ENCODE measurements at places on chromosomes 11 and 22.
A peak's percentile ranks its signal among the peaks of the same experiment; 100 is the strongest.

GRCh38 chr11:75433443-75433842 lies 440 bp upstream of the KLHL35 start:
- DNase-seq, result no peak

GRCh38 chr11:32489464-32489863 lies 54.1 kb upstream of the WT1 start:
- no peak for DNase-seq

DNA sequence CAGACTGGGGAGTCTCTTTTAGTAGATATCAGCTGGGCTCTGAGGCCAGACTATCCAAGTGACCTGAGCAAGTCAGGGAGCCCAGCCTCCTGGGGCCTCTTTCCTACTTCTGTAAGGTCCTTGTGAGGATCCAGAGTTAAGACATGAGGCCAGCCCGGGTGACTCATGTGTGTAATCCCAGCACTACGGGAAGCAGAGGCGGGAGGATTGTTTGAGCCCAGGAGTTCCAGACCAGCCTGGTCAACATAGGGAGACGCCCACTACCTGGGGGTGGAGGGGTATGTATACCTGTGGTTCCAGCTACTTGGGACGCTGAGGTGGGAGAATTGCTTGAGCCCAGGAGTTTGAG lies 36.9 kb upstream of the POLA2 start:
- DNase-seq, result no peak

- DNase-seq, result no peak
Observed at GRCh38 chr11:127965939-127966668, 621.3 kb downstream of the ETS1 start.

GRCh38 chr22:46033256-46034200 lies 56.6 kb upstream of the WNT7B start:
- DNase-seq, result no peak

DNA sequence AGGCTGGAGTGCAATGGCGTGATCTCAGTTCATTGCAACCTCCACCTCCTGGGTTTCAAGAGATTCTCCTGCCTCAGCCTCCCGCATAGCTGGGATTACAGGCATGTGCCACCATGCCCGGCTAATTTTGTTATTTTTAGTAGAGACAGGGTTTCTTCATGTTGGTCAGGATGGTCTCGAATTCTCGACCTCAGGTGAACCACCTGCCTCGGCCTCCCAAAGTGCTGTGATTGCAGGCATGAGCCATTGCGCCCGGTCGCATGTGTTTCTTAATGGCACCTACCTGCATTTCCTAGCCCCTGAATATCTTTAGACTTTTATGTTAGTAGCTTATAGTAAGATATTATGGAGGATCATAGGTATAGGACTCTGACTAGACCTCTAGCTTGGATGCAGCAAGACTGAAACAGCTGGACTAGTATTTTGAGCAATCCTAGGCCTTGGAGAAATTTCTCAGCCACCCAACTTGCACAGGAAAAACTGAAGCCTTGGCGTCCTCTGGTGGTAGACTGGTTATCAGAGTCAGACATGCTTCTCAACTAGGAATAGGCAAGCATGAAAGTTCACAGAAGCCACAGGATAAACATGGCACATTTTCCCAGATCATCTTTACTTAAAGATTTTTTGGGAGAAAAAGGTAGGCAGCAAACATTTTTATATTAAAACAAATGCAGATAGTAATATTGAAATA lies 22.7 kb upstream of the C1QTNF4 start:
- peak; percentile 37 for DNase-seq

- peak; percentile 63 for DNase-seq
Observed at GRCh38 chr11:33257897-33258630, 883 bp downstream of the HIPK3 start.

GRCh38 chr11:19924716-19925115 lies 212.1 kb downstream of the NAV2 start:
- no peak for DNase-seq

DNA sequence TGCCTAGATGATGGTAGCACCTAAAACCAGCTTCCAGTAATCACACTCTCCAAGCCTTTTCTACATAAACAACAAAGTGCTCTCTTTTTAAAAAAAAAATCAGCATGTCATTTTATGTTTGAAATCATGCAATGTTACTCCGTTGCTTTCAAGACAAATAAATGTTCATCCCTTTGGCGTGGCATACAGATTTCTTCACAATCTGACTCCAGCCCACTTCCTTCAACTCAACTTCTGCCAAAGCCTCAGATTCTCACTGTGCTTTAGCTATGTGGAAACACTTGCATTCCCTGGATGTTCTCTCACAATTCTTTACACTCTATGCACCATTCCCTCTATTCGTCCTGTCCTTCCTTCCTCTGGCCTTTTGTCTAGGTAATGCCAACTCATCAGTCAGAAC lies 206.3 kb upstream of the BLID start:
- DNase-seq, result no peak

- no peak for DNase-seq
Observed at GRCh38 chr11:24747275-24748251, 250.7 kb downstream of the LUZP2 start.

- DNase-seq, result no peak
Observed at GRCh38 chr11:78851878-78852586, 277.4 kb upstream of the NARS2 start.

DNA sequence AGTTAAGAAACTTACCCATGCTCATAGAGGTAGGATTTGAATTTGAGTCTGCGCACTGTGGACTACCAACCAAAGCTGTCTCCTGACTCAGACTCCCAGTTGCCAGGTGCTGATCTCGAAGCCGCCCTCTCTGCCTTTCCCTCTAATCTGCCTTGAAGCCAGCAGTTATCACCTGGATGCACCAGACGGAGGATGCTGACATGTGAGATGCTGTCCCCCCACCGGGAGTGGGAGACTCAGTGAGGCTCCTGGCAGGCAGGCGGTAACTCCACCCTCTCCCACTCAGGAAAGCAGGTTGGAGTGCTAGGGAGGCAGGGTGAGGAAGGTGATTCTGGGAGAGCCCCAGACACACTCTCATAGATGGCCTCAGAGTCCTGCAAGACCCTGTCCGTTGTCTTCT lies 40.4 kb downstream of the KIAA1671 start:
- no peak for DNase-seq

GRCh38 chr11:19617696-19618523 lies 94.7 kb upstream of the NAV2 start:
- DNase-seq, result no peak

DNA sequence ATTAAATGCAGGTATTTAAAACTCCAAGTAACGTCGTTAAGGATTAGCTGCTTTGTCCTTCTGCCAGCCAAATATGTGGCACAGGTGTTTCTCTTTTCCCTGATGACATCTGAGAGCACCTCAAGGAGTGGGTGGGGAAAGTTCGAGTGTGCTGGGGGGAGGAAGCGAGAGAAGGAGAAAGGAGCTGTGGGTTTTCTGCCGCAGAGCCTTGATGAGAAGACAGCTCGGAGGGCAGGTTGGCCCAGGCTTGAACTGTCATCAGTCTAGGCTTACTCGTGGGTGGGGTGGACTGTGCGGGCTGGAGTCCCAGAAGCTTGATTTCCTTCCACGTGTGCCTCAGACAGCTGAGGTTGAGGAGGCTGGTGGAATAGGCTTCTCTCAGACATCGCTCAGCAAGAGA lies 15.2 kb upstream of the SORL1-AS1 start:
- DNase-seq, result no peak

DNA sequence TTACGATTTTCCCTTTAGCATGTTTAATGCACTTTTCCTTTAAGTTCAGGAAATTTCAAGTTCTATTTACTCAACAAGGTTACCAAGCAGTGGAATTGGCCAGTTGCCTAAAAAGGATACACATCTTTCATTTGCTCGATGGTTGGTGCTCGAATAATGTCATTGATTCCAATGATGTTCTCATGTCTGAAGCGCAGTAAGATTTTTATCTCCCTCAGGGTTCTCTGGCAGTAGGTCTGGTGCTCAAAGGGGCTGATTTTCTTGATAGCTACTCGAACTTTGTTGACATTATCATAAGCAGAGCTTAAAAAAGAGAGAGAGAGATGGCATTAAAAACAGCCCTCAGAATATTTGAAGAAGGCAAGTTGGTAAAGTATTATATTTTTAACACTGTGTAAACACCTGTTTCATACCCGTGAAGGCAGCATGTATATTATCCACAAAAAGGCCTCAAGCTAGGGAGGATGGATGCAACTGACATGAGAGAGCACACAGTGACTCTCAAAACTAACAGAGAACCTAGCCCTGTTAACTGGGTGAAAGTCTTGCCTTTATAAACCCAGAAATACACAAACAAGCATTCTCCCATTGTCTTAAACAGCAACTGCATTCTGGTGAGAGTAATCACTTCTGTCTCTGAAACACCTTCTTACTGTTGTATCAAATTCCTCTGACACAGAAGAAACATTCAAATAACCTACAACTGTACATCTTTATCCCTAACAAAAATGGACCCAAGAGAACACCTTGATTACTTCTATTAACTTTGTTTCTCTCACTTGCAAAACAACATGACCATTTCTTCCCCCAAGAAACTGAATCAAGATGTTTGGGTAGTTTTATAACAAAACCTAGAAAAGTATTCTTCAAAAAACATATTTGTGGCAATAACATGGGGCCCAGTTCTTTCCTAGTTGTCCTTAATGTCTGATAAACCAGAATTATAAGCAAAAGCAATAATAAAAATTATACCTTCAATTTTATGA lies 59.6 kb downstream of the MAPK1 start:
- DNase-seq, result no peak

GRCh38 chr11:75426720-75427086 lies 6.3 kb downstream of the KLHL35 start:
- no peak for DNase-seq

DNA sequence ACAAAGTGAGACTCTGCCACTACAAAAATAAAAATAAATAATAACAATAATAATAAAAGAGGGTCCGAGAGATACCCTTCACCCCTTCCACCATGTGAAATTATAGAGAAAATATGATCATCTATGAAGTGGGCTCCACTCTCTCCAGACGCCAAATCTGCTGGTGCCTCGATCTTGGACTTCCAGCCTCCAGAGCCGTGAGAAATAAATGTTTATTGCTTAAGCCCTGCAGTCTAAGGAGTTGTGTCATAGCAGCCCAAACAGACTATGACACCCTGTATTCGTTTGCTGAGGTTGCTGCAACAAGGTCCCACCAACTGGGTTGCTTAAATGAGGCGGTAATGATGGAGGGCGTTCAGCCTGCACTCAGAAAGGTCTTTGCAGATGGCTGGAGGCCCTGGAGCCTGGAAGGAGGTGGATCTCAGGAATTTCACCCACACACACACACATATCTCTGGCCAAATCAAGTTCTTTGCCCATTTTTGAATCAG lies 7.6 kb upstream of the SEPTIN5 start:
- DNase-seq, result no peak

- DNase-seq, result no peak
Observed at GRCh38 chr11:119116235-119116594, 5.2 kb upstream of the HINFP start.

GRCh38 chr11:34680918-34681586 lies 60.2 kb downstream of the EHF start:
- no peak for DNase-seq

DNA sequence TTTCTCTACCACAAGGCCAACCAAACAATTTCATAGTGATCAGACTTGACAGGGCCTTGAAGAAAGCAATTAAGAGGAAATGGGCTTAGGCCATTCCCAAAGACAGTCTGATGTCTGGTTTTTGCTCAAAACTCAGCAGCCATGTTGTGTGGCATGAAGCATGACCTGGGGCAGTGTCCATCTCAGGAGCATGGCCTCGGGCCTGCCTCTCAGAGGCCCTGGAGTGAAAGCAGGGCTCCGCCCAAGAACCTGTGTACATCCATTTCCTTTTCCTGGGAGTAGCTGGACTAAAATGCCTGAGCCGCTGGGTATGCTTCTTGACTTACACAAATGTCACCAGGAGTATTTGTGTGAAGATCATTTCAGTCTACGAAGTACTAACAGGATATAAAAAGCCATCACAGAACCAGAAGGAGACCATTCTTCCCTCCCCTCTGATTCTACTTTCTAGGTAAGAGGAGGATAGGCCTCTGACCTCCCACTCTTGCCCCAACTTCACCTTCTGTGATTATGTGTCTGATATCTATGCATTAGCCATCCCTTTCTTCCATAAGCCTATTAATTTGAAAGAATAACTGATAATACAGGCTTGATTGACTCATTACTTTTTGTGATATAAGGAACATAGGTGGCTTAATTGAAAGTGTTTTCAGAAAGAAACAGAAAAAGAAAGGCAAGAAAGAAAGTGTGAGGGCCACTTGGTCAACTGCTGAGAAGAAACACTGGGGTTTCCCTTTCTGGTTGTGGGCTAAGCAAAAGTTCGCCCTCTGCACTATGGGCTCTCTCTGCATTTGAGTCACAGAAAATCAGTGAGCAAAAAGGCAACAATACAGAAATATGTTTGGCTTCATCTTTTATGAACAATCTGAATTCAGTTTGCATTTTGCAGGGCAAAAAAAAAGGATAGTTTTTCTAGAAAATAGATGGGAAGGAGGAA lies 188.6 kb upstream of the MTMR2 start:
- no peak for DNase-seq

DNA sequence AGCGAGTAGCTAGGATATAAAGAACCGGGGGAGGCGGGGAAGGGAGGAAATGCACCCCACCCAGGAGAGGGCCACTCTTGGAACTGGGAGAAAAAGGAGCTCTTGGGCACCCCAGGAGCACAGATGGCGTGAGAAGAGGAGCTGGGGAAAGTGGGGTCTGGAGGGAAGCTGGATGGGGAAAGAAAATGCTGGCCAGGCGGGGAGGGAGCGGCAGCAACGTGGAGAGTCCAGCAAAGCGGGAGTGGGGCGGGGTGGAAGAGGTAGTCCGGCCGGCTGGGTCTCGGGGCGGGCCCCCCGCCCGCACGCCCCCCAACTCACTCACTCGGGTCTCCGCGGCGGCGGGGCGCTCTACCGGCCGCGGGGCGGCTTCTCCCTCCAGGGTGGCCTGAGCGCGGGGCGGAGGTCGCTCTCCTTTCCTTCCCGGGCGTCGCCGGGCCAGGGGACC lies 522 bp downstream of the TOB2 start:
- no peak for DNase-seq

DNA sequence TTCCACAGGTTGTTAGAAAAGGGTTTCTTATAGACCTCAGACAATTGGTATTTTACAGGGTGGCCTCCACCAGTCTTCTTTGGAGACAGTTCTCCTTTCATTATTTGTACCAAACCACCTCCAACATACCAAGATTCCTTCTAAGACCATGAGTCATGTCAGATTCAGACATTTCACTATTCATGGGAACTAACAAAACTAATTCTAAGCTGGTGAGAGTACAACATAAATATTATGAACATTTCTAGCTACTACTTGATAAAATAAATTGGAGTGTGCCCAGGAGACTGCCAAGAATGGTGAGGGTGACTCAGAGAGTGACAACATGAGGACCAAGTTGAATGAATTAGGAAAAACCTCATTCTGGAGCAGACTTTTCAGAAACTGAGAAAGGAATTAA lies 494.6 kb upstream of the LRRC4C start:
- DNase-seq, result no peak

DNA sequence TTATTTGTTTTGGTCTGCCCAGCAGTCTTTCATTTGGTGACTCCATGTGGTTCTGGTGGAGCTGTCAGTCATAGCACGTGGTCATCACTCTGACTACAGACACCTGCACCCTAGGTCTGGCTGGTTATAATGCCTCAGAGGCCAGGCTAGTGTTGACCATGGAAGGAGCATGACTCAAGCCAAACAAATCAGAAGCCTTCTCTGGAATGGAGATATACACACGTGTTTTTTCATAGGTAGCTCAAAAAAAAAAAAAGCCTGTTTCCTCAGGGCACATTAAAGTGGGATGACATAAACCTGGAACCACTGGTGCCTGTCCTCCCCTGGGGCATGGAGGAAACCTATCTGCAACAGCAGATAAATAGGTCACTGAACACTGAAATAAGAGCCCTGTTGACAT lies 8.1 kb upstream of the PLAAT3 start:
- DNase-seq, result no peak

GRCh38 chr11:66126808-66127555 lies 56.9 kb downstream of the PACS1 start:
- DNase-seq, result peak; percentile 19

- no peak for DNase-seq
Observed at GRCh38 chr11:127710831-127711230, 710.3 kb upstream of the KIRREL3 start.
